ENCODE measurements at places on chromosomes 16 and 17. TPM values are rescaled to one million over a fixed set of nuclear protein-coding genes. Genes with fewer than 3 reads are reported as not detected.

Gene MT1F
- 2.6 TPM for total RNA-seq

Gene FNDC8
- total RNA-seq, result not detected

Gene MILR1
- total RNA-seq, result not detected

Gene BAIAP3
- total RNA-seq, result 1.7 TPM

Gene KRTAP16-1
- total RNA-seq, result not detected

Gene TNK1
- total RNA-seq, result not detected

Gene KRT13
- total RNA-seq, result not detected

Gene CASKIN1
- total RNA-seq, result 3.6 TPM

Gene NOS2
- total RNA-seq, result not detected

Gene PRKCB
- total RNA-seq, result not detected

Data from chondrocyte (in vitro differentiated cells).